ENCODE measurements at places on chromosomes 16 and 17.
A peak's percentile ranks its signal among the peaks of the same experiment; 100 is the strongest.

DNA sequence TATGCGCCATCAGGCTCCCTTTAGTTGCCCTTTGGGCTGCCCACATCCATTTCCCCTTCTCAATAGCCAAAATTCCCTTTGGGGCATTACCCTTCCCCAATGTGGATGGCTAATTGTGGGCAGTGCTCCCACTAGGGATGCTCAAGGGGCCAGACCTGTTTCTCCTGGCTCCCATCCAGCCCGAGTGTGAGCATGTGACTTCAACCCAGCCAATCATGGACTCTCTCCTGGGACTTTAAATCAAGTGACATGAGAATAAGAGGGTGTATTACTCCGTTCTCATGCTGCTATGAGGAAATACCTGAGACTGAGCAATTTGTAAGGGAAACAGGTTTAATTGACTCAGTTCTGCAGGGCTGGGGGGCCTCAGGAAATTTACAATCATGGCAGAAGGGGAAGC is 60.9 kb upstream of the WSB1 start:
- DNase-seq, result no peak

DNA sequence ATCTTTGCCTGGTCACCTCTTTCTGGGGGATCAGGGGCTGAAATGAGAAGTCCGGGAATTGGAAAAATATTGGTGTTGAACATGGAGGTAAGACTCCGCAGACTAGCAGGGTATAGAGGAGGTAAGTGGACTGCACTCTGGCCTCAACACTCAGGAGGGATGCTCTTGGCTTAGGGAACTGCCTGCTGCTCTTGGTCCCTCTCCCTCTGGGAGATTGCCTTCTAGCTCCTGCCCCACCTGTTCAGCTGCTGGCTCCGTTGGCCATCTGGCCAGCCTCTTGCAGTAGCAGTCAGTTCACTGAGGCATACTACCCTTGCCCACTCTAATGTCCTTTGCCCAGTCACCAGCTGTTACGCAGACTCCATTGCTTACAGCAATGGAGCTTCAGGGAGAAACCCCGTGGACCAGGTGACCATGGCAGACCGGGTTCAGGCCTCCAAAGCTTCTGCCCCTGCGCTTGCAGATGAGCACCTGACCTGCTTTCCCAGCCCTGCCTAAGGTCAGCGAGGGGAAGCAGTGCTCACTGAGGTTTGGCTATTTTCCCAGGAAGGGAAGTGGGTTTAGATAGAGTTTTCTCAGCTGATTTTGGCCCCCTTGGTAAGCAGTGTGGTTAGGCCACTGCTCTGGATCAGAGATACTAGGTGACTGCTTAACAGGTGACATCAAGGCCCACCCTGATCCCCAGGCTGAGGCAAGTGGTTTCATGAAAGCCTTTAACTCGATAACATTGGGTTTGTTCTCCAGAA is 11.9 kb downstream of the CDK5RAP3 start:
- DNase-seq, result no peak

DNA sequence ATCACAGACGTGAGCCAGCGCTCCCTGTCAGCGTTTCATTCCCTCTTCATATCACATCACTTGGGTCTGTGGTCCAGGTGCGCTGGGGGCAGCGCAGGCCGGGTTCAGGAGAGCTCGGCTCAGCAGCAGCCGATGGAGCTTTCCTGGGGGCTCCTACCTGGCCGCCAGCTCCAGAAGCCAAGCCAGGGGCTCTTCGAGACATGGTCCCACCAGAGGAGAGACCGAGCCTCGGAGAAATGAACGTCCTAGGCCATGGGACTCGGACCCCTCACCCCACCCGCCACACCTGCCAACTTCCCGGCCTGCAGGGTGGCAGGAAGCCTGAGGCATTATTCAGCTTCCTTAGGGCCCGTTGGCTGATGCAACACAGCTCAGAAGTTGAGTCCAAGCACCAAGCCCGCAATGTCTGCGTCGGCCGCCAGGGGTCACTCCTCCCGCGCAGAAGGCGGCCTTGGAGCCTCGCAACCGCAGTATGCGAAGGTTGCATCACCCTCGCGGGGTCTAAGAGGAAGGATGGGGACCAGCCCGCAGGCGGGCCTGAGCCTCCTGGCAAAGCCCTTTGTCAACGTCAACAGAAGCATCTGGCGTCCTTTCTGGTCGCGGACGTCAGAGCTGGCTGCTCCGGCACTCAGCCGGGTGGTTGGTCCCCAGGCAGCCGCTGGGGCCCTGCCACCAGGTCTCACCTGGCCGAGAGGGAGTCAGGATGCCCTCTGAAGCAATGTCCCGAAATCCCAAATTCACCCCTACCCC is 13.2 kb upstream of the KLHDC4 start:
- DNase-seq, result peak; percentile 91

DNA sequence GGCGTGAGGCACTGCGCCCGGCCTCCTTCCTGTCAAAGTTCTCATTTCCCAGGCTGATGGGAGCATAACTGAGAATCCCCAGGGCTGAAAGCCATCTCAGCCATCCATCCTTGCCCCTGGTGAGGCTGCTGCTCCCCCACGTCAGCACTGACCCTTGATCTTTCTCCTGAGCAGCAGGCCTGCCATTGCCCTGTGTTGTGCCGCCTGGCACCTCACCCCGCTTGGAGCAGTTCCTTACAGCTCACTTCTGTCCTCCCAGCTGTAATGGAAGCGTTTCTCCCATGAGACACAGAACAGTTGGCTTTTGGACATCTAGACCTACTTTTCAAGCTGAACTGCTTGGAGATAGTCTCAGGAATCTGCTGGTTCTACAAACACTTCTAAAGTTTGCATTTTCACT is 51.5 kb downstream of the OR1D5 start:
- DNase-seq, result no peak

DNA sequence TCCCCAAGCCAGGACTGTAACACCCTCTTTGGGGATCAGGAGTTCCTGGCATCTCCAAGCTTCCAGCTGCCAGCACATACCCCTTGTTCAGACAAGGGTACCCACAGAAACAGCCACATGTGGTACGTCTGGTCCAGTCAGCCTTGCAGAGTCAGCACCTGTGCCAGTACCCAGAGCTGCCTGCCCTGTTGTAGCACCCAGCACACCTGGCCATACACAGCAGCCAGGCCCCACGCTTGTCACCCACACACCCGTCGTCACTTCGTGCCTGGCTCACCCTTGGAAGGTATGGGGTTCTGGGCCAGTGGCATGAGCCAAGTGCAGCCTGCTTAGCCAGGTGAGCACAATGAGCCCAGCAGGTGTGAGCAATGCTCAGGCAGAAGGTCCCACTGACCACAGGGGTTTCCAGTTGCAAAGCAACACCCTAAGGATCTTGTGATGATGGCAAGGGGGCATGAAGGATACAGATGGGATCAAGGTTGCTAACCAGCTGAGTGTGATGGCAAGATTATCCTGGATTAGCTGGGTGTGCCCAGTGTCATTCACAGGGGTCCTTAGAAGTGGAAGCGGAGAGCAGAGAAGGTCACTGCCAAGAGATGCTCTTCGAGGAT is 202.3 kb downstream of the CPPED1 start:
- no peak for DNase-seq

DNA sequence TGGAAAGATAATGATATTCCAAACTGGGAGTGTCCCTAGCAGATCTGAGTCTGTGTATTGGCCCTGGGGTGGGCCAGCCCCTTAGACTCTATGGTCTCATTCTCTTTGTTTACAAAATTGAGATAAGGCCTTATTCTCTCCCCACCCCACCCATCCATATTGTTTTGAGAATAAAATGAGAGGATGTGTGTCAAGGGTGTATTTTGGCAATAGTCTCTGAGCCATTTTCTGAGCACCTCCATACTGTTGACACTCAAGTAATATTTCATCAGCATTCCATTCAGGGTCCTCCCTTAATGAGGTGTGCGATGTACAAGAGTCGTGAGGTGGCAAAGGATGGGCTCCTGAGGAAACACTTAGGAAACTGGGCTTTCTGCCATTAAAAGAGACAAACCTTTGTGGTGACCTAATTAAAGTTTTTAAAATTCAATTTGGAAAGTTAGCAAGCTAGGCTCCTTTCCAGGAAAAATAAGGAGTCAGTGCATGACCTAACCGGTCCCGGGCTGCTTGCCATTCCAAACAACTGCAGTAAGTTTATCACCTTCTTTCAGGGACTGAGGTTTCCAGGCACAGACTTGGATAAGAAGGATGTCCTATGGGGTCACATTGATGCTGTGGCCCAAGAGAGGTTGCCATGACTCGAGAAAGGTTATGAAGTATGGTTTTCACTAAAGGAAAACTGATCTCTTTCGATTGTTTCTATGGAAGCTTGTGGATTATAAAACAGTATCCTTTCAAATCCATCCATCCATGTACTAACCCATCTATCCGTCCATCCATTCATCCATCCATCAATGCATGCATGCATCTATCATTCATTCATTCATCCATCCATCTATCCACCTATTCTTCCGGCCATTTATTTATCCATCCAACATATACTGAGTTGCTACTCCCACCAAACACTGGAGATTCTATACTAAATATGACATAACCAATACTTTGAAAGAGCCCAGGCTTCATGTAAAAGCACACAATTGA is 443.3 kb downstream of the UTP18 start:
- no peak for DNase-seq

DNA sequence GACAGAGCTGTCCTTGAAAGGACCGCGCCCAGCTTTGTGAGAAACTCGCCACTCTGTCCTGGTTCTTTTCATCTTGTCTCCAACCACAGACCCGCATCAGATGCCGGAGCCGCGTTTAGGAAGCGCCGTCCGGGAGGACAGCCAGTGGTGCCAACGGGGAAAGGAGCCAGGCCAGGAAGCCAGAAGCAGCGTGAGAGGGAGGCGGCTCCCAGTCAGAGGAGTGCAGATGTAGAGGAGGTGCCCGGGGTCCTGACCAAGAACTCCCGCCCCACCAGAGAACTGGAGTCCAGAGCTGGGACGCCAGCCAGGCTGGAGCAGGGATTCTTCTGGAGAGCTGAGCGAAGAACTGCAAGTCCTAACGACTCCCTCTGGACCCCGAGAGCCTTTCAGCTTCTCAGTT is 49.3 kb upstream of the TNRC6C start:
- DNase-seq, result no peak

DNA sequence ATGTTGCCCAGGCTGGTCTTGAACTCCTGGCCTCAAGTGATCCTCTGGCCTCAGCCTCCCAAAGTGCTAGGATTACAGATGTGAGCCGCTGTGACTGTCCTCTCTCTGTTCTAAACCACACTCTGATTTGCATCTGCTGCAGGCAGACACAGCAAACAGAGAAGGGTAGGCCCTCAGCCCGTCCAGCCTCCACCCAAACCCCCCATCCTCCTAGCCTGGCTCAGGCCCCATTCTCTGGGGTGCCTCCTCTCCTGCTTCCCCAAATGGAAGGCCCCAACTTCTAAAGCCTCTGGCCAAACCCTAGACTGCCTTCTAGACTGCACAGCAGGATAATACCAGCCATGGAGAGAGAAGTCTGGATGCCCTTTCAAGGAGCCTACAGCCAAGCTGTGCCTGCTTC is 4.1 kb upstream of the GFAP start:
- DNase-seq, result no peak

DNA sequence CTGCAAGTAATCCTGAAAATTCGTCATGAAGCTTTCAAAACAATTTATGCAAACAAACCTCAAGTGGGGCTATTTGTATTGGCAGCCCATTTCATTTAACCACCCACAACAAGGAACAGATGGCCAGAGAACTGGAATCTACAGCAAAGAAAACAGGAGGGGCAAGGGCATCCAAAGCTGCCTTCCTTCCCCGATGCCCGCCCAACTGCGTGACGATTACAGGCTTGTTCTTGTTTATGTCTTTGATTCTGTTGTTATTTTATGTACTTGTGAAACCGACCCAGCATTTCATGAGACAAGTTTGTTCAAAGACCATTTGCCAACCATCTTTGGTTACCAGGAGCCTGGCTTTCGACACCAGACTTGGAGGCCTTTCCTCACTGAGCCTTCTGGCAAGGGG is 59.1 kb upstream of the IRX6 start:
- no peak for DNase-seq

GRCh38 chr16:4313563-4314531 is 2.0 kb upstream of the GLIS2 start:
- peak; percentile 69 for DNase-seq

DNA sequence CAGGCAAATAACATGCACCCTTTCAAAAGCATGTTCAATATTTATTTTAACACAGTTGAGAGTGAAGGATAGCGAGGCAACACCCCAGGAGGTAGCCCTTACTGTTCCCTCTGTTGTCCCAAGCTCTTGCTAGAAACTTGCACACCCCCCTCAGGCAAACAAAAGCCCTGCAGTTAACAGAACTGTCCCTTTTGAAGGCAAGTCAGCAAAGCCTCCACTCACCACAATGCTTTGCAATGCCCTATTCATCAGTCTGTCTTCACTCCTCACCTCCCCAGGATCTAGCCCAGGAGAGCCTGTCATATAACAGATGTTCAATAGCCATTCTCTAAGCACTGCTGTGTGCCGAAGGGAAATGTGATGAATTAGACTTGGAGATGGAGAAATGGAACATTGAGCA is 3.5 kb upstream of the CNEP1R1 start:
- no peak for DNase-seq

DNA sequence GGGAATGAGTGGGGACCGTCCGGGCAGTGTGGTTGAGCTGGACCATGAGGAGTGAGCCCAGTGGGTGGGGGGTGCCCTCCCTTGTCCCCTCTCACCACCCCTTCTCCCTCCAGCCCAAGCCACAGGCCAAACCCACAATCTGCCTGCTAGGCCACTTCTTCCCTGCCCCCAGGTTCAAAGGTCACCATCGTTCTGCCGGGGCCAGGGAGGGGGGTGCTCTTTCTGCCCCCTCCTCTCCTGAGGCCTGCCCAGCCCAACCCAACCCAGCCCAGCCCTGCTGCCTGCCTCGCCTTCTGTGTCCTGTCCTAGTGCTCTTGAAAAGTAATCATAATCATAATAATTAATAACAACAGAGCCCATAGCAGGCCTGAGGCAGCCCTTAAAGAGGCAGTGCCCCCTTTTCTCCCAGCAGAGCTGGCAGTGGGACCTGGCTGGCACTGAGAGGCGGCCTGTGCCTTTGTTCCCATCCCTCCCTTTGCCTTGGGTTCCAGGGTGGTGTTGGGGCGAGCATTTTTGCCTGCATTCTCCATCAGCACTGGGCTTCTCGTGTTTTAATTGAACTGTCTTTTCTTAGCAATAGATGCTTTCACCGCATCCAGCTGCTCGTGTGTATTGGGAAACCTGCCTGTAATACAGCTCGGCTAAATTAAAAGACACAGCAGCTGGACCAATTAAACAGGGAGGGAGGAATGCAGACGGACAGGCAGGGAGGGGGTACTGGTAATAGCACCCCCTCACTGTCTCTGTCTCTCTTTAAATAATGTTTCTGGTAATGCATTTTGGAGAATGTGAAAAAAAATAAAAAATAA is 46.8 kb downstream of the SREBF1 start:
- no peak for DNase-seq

GRCh38 chr17:21815352-21816063 is 123.2 kb downstream of the KCNJ18 start:
- DNase-seq, result no peak

- no peak for DNase-seq
These were observed 164.1 kb downstream of the HS3ST4 start for GRCh38 chr16:25855818-25856217.

GRCh38 chr16:11913425-11914079 is 2.2 kb downstream of the GSPT1 start:
- DNase-seq, result peak; percentile 23

- no peak for DNase-seq
These were observed 36.3 kb downstream of the WWP2 start for GRCh38 chr16:69798466-69798865.

GRCh38 chr17:7355573-7355972 is 617 bp downstream of the TMEM95 start:
- DNase-seq, result no peak

All from HT-29 (cell line).